ENCODE measurements at places on chromosomes 12 and 14.

DNA sequence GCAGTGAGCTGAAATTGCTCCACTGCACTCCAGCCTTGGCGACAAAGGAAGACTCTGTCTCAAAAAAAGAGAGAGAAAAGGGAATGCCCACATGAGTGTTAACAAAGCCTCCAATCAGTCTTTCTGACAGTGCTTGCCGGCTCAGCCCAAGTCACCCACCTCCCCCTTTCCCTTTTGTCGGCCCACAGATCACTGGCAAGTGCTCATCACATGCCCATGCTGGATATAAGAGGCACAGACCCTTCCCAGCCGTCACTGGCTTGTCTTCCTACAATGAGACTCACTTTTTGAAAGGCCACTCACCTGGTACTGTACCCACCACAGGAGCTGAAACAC, 70.8 kb downstream of the CCDC88C start:
- no peak for DNase-seq

- DNase-seq, result no peak
Measured at GRCh38 chr14:104582005-104582404, 2.4 kb downstream of the C14orf180 start.

DNA sequence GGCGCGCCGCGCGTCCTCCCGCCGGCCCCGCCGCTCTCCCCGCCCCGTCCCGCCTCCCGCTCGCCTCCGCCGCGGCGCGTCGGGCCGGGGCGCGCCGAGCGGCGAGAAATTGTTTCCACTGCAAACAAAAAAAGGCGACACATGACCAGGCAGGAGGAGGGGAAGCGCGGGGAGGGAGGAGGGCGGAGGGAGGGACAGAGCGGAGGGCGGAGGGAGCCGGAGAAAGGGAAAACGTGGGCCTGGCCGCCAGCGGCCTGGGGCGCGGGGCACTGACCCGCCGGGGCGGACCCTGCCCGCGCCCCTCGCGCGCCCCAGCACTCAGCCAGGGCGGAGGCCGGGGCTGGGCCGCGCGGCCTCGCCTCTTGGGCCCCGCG, at the start of gene FOXN3:
Gene FOXN3 (minus strand): TSS at position 143 of the 374 bp plus-strand sequence. CDS start 4,757 bp downstream, outside the sequence.
- DNase-seq, result peak; percentile 90

DNA sequence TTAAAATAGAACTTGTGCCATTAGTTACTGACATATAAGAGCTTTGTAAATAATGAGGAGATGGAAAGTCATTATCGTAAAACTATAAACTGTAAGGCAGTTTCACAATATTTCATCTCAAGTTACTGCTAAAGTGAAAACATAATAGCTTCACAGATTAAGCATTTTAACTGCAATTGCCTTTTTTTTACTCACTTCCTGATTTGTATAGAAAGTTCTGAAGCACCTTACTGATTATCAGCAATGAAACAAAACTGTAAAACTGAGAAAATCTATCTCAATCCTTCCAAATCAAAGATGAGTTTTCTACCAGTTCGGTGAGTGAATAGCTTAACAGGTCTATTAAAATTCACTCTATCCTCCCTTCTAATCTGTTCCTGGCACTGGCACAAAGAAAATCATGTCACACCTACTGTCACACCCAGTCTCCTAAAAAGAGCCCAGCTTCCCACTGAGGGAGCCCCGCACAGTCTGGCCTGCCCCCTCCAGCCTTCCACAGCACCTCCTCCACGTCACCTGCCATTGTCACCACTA, 161.4 kb upstream of the ABCD2 start:
- DNase-seq, result no peak

- no peak for DNase-seq
Measured at GRCh38 chr14:27410981-27411380, 813.1 kb upstream of the NOVA1 start.

DNA sequence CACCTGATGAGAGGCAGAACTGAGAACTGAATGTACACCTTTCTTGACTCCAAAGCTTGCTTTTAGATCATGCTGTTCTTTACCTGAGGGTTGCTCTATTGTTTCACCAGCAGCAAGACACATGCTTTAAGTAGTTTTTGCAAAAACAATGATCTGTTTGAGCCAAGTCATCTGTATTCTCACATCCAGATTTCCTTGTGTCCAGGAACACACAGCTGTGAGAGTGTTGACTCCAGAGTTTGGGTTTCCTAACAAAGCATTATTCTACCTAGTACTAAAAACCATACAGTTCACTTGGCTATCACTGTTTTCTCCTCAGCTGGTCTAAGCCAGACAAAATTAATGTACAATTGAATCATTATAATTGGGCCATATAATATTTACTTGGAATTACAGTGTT, 120.4 kb downstream of the STAB2 start:
- no peak for DNase-seq

DNA sequence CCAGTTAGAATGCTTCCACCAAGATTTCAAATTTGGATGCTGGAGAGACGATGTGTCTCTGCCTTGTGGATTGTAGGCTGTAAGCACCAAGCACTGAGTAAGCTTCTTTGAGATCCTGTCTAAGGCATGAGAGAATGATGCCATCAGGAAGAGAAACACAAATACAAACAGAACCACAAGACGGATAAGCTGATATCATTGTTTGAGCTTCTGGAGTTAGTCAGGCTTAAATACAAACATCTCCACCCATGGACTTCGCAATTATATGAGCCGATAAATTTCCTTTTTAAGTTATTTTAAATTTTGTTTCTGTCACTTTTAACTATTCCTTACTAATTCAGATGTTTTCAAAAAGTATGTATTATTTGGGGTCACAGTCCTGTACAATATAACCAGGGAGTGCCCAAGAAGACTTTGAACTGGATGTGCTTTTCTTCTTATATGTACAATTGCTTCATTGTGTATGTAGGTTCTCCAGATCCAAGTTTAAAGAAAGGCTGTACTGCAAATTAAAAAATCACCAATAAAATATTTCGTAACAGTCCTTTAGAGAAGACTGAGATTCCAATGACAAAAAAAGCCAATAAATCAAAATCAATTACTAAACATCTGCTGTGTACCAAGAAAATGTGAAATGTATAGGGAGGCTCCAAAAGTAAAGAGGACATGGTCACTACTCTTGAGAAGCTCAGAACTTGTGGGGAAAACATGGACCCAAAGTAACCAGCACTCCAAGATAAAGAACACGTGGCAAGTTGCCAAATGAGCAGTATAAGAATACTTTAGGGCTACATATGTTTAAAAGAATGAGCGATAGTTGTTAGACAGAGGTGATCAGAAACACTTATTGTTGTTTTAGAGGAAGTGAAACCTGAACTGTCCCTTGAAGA, 274.1 kb downstream of the ADAMTS20 start:
- no peak for DNase-seq

DNA sequence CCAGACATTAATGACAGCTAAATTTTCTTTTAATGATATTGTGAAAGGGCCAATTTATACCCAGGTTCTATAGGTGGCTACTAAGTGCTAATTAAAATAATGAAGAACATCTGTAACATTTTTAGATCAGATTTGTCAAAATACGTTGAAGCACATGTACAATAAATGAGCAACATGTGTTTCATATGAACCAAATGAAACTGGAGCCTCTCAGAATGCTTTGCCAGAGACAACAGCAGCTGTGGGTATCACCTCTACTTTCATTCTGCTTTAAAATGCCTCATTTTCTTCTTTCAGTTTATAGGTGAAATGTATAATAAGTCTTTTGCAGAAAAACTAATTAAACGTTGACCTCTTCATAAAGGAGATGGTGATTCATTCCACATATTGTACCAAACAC, 26.1 kb upstream of the MYF6 start:
- DNase-seq, result no peak

GRCh38 chr12:39646963-39647362, 27.4 kb upstream of the ABCD2 start:
- no peak for DNase-seq

DNA sequence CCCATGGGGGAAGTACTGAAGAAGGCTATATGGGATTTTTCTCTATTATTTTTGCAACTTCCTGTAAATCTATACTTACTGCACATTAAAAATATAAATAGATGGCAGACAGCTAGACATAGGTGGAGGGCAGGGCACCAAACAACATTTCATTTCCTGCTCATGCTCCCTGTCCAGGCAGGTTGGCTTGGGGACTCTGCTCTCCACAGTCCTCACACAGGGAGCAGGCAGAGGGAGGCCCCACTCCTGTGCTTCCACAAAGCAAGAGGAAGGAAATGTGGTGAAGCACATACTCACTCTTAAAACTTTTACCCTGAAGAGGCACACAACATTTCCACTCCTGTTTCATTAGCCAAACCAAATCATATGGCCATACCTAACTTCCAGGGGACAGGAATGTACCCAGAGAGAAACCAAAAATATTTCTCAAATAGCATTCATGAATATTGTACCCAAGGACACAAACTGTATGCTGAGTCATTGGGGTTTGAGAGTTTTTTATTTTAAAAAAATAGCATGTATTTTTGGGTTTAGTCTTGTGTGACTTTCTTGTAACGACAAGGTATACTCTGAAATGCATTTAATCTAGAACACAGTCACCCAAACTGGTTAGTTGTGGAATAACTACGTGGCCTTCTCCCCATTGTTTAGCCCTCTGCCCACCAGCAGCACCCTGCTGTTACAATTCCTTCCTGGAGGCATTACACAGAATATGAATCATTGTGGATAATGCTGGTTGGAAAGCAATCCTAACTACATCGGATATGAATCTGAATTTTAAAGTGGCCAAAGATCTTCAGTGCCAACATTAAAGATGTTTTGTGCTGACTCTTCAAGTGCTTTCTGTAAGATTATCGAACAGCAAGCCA, 40.9 kb downstream of the RTN1 start:
- no peak for DNase-seq

DNA sequence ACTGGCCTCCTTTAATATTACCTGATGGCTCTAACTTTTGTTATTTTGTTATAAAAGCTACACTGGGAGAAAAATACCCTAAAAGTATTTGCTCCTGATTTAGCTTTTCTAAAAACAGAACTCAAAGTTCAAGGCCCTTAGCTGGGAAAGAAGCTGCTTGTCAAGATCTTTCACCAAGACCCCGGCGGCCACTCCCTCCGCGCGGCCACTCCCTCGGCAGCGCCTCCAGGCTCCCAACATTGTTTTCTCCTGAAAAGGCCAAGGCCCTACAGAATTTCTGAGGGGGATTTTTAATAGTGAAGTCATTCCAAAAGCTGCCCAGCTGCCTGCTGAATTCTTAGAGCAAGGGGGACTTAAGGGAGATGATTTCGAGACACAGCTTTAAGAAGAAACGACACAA, 96.4 kb downstream of the NTN4 start:
- DNase-seq, result no peak

- no peak for DNase-seq
Measured at GRCh38 chr12:23028158-23028802, 403.3 kb downstream of the ETNK1 start.

- DNase-seq, result no peak
Measured at GRCh38 chr12:130633771-130634170, 82.3 kb downstream of the RIMBP2 start.

GRCh38 chr12:82959821-82960220, 273.1 kb downstream of the TMTC2 start:
- no peak for DNase-seq

- peak; percentile 74 for DNase-seq
Measured at GRCh38 chr14:101823511-101824120, 62.1 kb downstream of the PPP2R5C start.

GRCh38 chr12:52698651-52699340, 4.5 kb downstream of the KRT77 start:
- no peak for DNase-seq

DNA sequence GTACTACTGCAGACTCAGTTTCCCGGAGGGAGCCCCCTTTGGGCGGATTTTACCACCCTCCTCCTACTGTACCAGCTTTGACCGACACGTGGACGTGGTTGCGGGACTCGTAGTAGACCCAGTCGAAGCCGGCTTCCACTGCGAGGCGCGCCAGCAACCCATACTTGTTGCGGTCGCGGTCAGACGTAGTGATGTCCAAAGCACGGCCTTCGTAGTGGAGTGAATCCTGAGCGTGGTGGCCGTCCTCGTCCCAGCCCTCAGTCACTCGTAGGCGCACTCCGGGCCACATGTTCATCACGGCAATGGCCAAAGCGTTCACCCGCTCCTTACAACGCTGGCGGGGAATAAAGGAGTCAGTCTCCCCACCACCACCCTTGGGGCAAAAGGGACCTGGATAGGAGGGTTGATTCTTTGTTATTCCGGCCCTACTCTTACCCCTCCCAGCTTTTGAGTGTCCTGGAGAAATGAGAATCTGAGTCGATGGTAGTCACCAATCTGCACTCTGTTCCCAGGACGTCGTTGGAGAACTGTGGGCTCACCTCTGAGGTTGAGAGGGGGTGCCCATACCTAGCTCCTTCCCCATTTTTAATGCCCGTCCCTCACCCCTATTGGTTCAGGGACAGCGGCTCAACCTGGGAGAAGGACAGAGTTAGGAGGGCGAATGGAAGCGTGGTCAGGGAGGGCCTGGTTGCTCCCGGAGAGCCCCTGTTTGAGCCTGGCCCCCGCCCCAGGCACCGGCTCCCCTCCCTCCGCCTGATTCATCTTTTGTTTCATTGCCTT, 3.4 kb downstream of the DHH start:
- DNase-seq, result no peak

DNA sequence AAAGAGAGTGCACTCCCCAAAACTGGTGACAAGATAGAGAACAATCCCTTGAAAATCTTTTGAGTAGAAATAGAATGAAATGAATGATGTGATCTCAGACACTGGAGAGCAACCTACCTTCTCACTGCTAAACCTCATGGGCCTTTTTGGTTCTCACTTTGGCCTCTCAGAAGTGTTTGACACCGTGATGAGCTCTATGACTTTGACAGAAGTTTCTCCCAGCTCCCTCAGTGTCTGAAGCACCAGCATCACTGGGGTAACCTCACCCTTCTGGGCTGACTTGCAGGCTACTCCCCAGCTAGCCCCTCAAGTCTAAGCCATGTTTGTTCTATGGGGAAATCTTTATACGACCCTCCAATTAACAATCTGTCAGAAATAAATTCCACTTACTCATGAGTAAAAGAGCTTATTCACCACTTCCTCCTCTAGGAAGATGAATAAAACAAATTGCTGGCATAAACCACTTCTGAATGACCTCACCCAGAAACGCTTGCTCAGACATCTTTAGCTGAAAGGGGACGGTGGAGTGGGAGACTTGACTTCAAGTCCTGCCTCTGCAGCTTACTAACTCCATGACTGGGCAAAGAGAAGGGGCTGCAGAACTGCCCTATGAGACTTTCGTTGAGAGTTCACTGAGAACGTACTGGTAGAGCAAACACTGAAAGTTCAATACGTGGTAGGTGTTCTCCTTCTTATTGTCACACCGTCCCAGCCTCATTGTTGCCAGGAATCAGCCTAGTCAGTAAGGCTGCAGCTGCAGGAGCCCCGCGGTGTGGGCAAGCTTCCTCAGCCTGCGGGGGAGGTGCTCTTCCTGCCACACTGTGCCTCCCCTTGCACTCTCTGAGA, 46.5 kb downstream of the ST8SIA1 start:
- peak; percentile 40 for DNase-seq

DNA sequence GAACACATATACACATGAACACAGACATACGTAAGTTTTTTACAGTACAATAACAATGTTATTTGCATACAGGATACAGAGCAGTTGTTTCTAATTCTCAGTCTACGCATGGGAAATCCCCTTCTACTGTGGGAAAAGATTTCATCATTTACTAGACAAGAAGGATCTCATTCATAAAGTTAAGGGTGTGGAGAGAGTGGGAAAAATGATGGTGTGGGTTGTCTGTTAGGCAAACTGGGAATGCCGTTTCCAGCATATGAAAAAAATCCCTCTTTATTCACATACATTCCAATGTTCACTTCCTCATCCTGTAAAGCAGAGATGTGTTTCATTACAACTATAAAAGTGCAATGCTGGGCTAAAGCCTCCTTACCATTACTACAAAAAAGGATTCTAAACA, 120.9 kb downstream of the SINHCAF start:
- no peak for DNase-seq

GRCh38 chr12:94603434-94604365, 46.7 kb downstream of the TMCC3 start:
- DNase-seq, result peak; percentile 67

All from stimulated activated CD4-positive, alpha-beta T cell treated with anti-CD3 and anti-CD28 coated beads, Interleukin-2, amount 100 ng/mL, for 24 hours (primary cell).